T-helper 2 cell treated with Interferon-gamma antibody and Interleukin-4, amounts not matched to agents 5 μg/mL and 100 μg/mL, for 36 hours (primary cell): ENCODE measurements at places on chromosomes 12 and 14.
A peak's percentile ranks its signal among the peaks of the same experiment; 100 is the strongest.

GRCh38 chr12:38456537-38457120 is 140.1 kb downstream of the ALG10B start:
- DNase-seq: no peak
- no peaks in the 10 kb centered on the region for H3K4me1 ChIP-seq
- no peak overlapping the region for H3K27ac ChIP-seq
- no peaks in the 10 kb centered on the region for H3K27me3 ChIP-seq
- no peak overlapping the region for H3K4me3 ChIP-seq

DNA sequence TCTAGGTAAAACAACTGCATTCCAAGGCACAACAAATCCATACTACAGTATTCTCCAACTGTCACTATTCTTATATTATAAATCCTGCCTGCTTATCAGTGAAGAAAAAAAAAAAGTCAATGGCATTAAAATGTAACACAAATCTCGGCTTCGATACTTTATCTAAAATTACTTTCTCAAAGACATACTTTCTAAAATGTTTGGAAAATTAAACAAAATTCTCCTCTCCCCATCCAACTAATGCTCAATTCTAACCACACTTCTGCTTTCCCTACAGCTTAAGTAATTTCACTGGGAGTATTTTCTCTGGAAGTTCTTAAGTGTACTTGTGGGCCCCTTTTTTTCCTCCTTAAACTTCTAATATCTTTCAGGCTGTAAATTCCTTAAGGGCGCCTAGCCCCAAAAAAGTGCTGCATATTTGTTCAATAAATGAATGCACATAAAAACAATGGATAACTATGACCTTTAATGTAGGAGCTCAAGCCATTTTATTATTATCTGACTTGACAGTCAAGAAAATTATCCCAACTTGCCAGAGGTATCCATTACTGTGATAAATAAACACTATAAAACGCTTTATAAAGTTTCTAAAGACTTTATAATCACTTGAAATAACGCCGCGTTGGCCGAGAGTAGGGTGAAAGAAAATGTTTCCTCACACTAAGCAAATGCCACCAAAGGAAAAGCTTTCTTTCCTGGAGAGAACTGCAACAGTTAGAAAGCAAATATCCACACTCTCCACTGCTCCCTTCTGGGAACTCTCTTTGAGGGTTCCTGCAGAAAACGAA is 977 bp downstream of the HEATR5A start:
- H3K4me1 ChIP-seq: peaks cover 20% of the 10 kb centered on the region
- H3K27me3 ChIP-seq: peaks cover 2% of the 10 kb centered on the region
- DNase-seq: no peak
- peaks cover 1% of the 10 kb centered on the region for H3K36me3 ChIP-seq

GRCh38 chr12:63821781-63822251 is 22.7 kb upstream of the SRGAP1 start:
- peak overlapping the region; percentile 83 for H3K4me3 ChIP-seq
- no peak for DNase-seq
- peaks cover 10% of the 10 kb centered on the region for H3K4me1 ChIP-seq
- peak overlapping the region; percentile 60 for H3K27ac ChIP-seq
- H3K36me3 ChIP-seq: peaks cover 14% of the 10 kb centered on the region

DNA sequence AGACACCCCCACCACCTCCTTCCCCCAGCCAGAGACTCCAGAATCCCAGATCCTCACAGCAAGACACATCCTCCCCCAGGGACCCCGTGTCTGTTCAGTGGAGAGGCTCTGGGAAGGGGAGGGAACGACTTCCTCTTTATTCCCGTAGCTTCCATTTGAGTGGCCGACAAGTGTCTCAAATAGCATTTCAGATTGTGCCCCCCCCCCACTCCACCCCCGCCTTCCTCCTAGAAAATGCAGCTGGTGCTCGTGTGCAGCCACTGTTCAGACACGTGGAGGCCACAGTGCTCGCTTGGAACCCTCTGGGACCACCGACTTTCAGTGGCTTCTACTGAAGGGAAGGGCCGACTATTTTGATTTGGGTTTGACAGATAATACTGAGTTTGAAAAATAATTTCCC is 14.3 kb downstream of the PPP2R5C start:
- DNase-seq: no peak
- no peak overlapping the region for H3K27ac ChIP-seq
- H3K4me1 ChIP-seq: peaks cover 12% of the 10 kb centered on the region
- peaks cover 17% of the 10 kb centered on the region for H3K27me3 ChIP-seq

- DNase-seq: no peak
- H3K36me3 ChIP-seq: no peaks in the 10 kb centered on the region
- peaks cover 2% of the 10 kb centered on the region for H3K27me3 ChIP-seq
- no peak overlapping the region for H3K27ac ChIP-seq
- no peak overlapping the region for H3K4me3 ChIP-seq
Measured at GRCh38 chr12:3316776-3317480, 174.1 kb upstream of the PRMT8 start.

- H3K4me3 ChIP-seq: peak overlapping the region; percentile 72
- peaks cover 47% of the 10 kb centered on the region for H3K4me1 ChIP-seq
- H3K27me3 ChIP-seq: peaks cover 40% of the 10 kb centered on the region
- DNase-seq: peak; percentile 74
- peaks cover 1% of the 10 kb centered on the region for H3K36me3 ChIP-seq
- peak overlapping the region; percentile 64 for H3K27ac ChIP-seq
Measured at GRCh38 chr12:9364224-9365176, 156.3 kb upstream of the PZP start.

GRCh38 chr14:99818503-99819036 is 25.4 kb downstream of the EML1 start:
- no peaks in the 10 kb centered on the region for H3K36me3 ChIP-seq
- no peak overlapping the region for H3K27ac ChIP-seq
- DNase-seq: no peak
- no peak overlapping the region for H3K4me3 ChIP-seq
- H3K4me1 ChIP-seq: peaks cover 10% of the 10 kb centered on the region

- H3K4me1 ChIP-seq: peaks cover 7% of the 10 kb centered on the region
- no peak overlapping the region for H3K4me3 ChIP-seq
- DNase-seq: no peak
- H3K27me3 ChIP-seq: peaks cover 72% of the 10 kb centered on the region
Measured at GRCh38 chr12:65828711-65829339, 4.5 kb downstream of the HMGA2 start.

- DNase-seq: no peak
- peaks cover 1% of the 10 kb centered on the region for H3K27me3 ChIP-seq
- peaks cover 11% of the 10 kb centered on the region for H3K4me1 ChIP-seq
- peaks cover 3% of the 10 kb centered on the region for H3K36me3 ChIP-seq
- H3K4me3 ChIP-seq: no peak overlapping the region
Measured at GRCh38 chr14:77058785-77059184, 30.3 kb upstream of the IRF2BPL start.

GRCh38 chr14:71652368-71652767 is 279.9 kb upstream of the RGS6 start:
- no peak overlapping the region for H3K27ac ChIP-seq
- no peak overlapping the region for H3K4me3 ChIP-seq
- peaks cover 5% of the 10 kb centered on the region for H3K4me1 ChIP-seq

- H3K27me3 ChIP-seq: no peaks in the 10 kb centered on the region
- H3K36me3 ChIP-seq: no peaks in the 10 kb centered on the region
- H3K4me1 ChIP-seq: peaks cover 20% of the 10 kb centered on the region
Measured at GRCh38 chr12:48768147-48768546, 20.7 kb downstream of the ADCY6 start.

- no peaks in the 10 kb centered on the region for H3K36me3 ChIP-seq
- H3K4me3 ChIP-seq: no peak overlapping the region
- H3K27ac ChIP-seq: no peak overlapping the region
Measured at GRCh38 chr14:72822946-72823611, 70.8 kb downstream of the DPF3 start.

DNA sequence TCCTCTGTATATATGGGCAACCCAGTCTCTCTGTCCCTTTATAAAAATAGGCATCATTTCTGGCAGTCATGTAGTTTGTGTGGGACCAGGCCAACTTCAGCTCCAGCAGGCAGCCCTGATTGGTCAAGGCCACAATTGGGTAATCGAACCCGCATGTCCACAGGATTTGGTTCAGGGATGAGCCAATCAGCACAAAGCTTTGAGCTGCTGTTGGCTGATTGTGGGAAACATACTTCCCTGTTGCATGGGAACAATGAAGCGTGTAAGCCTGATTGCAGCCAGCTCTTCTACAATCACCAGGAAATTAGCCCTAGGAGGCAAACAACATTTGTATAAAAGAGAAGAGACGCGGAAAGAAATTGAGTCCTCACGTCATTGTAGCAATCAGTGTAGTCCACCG is 328.6 kb downstream of the PCNX1 start:
- no peaks in the 10 kb centered on the region for H3K36me3 ChIP-seq
- H3K27ac ChIP-seq: no peak overlapping the region
- no peak for DNase-seq
- peaks cover 6% of the 10 kb centered on the region for H3K4me1 ChIP-seq

DNA sequence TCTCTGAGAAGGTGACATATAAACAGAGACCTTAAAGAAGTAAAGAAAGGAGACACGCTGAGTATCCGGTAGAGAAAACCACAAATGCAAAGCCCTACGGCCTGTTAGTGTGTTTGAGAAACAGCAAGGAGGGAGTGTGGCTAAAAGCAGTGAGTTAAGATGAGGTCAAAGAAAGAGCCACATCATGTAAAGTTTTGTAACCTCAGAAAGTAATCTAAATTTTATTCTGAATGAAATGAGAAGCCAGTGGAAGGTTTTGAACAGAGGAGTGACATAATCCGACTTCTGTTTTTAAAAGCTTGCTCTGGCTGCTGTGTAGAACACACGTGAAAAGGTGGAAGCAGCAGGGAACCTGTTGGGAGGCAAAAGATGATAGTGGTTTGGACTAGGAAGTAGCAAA is 32.6 kb downstream of the PPP2R5E start:
- H3K27me3 ChIP-seq: no peaks in the 10 kb centered on the region
- H3K36me3 ChIP-seq: peaks cover 23% of the 10 kb centered on the region
- peaks cover 46% of the 10 kb centered on the region for H3K4me1 ChIP-seq
- no peak for DNase-seq
- H3K27ac ChIP-seq: peak overlapping the region; percentile 89
- H3K4me3 ChIP-seq: peak overlapping the region; percentile 68

DNA sequence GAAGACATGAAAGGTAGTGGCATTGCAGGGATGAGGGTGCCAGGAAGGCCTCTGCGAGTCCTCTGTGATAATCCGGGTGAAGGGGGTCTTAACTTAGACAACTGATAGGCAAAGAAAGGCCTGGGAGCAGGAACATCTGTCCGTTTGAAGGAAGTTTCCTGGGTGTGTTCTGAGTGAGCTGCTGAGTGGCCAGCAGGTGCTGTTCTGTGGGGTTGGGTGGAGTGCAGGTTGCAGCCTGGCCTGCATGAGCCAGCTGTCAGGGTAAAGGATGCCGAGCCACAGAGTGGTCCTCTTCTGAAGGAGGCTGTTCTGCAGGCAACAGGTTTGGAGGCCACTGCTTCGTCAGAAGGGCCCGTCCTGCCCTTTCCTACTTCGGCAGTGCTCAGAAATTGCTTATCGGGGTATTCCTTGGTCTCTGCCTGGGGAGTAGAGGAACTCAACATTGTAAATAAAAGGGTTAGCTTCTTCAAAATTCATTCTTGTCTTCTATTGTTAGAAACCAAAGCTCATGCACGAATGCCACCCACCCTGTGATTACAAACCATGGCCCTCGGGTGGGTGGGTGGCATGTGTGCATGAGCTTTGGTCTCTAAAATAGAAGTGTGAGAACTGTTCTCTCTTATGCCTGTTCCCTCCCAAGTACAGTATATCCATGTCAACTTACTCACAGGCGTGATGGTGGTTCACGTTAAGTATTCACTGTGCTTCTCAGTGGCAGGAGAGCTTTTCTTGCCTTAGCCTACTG is 118.9 kb downstream of the CHST11 start:
- peaks cover 26% of the 10 kb centered on the region for H3K36me3 ChIP-seq
- no peaks in the 10 kb centered on the region for H3K27me3 ChIP-seq

DNA sequence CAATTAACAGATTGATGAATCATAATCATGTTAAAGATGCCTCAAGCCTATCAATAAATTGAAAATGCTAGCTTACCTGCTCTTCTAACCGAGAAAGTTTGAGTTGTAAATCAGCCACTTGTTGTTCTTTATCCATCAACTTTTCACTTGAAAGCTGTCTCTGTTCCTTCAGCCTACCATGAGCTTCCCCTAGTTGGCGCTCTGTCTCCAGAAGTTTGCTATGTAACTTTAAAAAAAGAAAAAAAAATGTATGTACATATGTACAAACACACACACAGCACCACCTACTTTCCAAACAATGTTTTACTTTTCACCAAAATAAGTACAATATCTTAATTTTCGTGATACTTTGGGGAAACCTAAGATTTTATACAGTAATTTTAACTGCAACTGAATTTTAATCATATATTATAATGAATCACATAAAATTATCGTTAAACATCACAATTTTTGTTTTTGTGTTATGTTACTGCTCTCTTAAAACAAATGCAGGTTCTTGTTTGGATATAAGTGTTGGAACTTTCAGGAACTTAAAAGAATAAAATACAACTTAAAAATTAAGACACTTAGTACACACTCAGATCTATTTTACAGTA is 101.2 kb downstream of the EEA1 start:
- no peak overlapping the region for H3K27ac ChIP-seq
- peaks cover 3% of the 10 kb centered on the region for H3K4me1 ChIP-seq
- H3K4me3 ChIP-seq: no peak overlapping the region
- DNase-seq: no peak
- no peaks in the 10 kb centered on the region for H3K27me3 ChIP-seq
- H3K36me3 ChIP-seq: peaks cover 10% of the 10 kb centered on the region

DNA sequence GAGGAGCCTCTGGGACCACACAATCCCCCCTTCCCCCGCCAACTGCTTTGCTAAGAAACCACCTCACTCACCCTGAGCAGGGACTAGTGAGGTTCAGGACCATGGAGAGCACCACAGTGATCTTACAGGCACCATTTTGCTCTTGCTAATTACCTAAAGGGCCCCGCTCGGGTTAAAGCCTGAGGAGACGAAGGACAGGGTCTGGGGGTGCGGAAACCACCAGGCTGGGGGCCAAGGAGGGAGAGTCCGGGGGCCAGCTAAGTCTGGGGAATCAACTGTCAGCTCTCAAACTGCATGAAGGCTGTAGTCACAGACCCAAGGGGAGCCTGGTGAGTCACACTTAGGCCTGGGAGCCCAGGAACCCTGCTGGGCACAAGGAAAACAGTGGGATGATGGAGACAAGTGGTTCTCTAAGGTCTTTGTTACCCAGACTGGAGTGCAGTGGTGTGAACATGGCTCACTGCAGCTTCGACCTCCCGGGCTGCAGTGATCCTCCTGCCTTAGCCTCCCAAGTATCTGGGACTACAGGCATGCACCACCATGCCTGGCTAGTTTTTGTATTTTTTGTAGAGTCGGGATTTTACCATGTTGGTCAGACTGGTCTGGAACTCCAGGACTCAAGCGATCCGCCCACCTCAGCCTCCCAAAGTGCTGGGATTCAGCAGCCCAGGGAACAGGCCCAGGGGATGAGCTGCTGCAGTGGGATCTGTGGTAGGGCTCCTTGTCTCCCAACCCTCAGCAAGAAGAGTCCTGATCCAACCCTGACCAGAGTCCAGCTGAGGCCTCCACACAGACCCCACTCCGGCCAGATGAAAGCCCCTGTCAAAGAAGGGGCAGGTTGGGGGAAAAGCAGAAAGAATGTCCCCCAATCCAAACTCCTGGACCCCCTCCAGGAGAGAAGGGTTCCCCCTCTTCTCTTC is 98.8 kb downstream of the CALM1 start:
- peaks cover 3% of the 10 kb centered on the region for H3K4me1 ChIP-seq
- H3K27ac ChIP-seq: no peak overlapping the region

GRCh38 chr12:123843912-123844748 is 82.0 kb downstream of the DNAH10 start:
- DNase-seq: no peak
- H3K27ac ChIP-seq: no peak overlapping the region
- H3K27me3 ChIP-seq: peaks cover 2% of the 10 kb centered on the region

GRCh38 chr14:103718572-103718971 is 3.0 kb downstream of the ZFYVE21 start:
- H3K4me1 ChIP-seq: peaks cover 14% of the 10 kb centered on the region
- H3K27ac ChIP-seq: no peak overlapping the region
- H3K4me3 ChIP-seq: no peak overlapping the region
- peaks cover 2% of the 10 kb centered on the region for H3K27me3 ChIP-seq
- peaks cover 6% of the 10 kb centered on the region for H3K36me3 ChIP-seq
- no peak for DNase-seq
